ENCODE measurements at places on chromosomes 2 and 18.

GRCh38 chr18:11887328-11888128, 20.6 kb downstream of the MPPE1 start:
- no peak for DNase-seq

GRCh38 chr2:235659767-235660322, 166.0 kb downstream of the AGAP1 start:
- no peak for DNase-seq

- no peak for DNase-seq
Observed at GRCh38 chr2:11677136-11678055, 7.4 kb upstream of the NTSR2 start.

DNA sequence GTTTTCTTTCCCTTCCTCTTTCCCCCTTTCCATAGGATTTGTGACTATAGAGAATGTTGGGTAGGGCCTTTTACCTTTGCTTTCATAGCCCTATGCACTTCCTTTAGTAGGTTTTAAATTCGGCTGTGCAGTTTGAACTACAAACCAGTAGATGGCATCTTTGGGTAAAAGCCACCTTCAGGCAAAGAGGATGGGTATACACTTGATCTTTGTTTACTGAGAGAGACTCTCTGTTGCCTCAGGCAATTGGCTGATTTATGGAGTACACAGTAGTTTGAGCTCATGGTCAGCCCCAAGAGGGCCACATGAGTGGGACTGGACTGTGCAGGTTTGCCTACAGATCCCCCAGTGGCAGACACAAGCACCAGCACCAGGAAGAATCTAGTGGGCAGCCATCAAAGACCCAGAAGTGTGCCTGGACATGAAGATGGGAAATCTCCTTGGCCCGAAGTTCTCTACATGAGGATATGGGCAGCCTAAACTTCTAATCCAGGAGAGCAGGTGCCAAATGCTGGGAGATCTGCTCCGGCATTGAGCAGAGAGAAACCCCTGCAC, 1304.3 kb upstream of the DDX18 start:
- DNase-seq: no peak

DNA sequence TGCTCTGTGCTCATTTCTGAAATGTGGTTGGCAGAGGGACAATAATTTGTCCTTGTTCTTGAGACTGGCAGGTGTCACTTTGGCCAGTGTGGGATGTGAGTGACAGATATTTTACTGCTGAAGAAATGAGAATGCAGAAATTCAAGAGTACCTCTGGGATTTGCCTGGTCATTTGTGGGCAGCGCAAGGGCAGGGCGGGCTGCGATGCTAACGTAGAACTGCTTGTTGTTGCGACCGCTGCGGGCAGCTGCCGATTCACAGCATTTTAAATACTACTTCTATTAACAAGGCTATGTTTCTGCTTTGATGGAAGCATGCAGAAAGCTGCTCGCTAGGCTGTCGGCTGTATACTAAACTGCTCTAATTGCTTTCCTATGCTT, 268.6 kb downstream of the FIGN start:
- no peak for DNase-seq

- DNase-seq: no peak
Observed at GRCh38 chr2:26822877-26823276, 25.1 kb upstream of the DPYSL5 start.

GRCh38 chr18:42030586-42031182, 75.7 kb downstream of the PIK3C3 start:
- DNase-seq: no peak
